ENCODE measurements at places on chromosomes 1 and 21.
A peak's percentile ranks its signal among the peaks of the same experiment; 100 is the strongest.

- DNase-seq: no peak
Measured at GRCh38 chr1:185674201-185674600, 60.0 kb upstream of the HMCN1 start.

DNA sequence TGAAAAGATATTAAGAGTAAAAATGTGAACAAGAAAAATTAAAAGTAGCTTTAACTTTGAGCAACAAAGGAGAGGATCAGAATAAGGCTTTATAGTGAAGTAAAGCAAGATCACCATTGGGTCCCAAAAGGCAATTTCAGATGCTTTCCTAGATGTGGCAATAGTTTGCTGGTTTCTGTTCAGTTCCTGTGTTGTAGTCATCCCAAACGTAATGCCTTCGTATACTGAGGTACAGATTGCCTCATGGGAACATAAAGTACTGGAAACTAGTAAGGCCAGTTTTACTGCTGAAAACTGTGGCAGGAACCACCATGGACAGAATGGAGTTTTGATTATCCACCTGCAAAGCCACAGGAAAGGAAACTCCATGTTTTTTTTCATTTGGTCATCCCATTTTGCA lies 283.5 kb upstream of the SGIP1 start:
- DNase-seq: no peak

GRCh38 chr21:39461419-39461818 lies 9.6 kb downstream of the SH3BGR start:
- no peak for DNase-seq

- no peak for DNase-seq
Measured at GRCh38 chr21:23936224-23936623, 1671.1 kb downstream of the MRPL39 start.

DNA sequence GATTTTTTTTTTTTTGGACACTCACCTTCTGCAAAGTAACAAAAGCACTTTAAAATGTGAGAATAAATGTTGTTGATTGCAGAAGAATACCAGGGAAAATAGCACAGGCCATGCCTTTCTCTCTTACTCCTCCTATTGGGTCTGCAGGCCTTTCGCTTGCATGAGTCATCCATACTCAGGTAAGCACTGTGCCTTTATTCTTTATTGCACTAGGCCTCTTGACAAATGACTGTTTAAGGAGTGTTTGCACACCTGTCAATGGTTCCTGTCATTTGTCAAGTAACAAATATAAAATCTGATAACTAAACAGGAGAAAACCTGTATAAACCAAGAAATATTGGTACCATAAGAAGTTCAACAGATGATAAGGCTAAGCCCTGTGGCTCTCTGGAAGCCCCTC lies 106.5 kb downstream of the RGS7 start:
- no peak for DNase-seq

- no peak for DNase-seq
Measured at GRCh38 chr1:97738270-97738669, 182.6 kb downstream of the DPYD start.

- DNase-seq: peak; percentile 38
Measured at GRCh38 chr1:1068517-1069055, 5.5 kb downstream of the RNF223 start.

GRCh38 chr1:234925440-234926263 lies 203.0 kb downstream of the TOMM20 start:
- no peak for DNase-seq

DNA sequence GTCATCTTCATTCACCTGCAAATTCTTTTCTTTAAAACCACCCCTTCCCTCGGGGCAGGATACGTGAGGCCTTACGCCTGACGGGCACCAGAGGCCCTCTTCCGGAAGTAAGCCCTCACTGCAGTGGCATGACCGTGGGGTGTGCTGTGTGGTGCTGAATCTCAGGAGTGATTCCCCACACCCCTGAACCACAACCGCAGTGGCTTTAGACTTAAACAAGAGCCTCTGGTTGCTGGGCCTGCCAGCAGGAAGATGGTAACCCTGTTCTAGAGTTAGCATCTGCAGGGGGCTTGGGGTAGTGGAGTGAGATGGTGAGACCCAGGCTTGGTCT lies 12.1 kb downstream of the BSND start:
- DNase-seq: no peak

DNA sequence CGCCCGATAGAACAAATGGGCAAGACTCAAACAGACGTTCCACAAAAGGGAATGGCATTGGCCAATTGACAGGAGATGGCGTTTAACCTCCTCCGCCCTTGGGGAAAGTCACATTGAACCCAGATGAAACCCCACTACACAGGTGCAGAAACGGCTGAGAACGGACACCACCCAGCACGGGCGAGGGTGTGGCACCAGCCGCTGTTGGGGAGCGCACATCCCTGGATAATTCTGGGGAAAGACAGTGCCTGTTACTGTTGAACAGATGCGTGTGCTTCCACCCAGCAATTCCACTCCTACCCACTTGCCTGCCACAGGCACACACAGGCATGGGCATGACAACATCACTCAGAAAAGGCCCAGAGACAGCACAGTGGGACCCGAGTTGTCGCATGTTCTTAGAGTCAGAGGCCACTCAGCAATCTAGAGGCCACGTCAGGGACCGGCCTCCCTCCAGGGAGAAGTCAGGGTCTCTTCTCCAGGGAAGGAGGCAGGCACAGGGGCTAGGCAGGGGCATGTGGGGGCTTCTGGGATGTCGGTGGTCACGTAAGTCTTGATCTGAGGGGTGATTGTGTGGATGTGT lies 15.2 kb downstream of the PRXL2B start:
- no peak for DNase-seq

- no peak for DNase-seq
Measured at GRCh38 chr1:78440381-78440793, 50.4 kb upstream of the PTGFR start.

GRCh38 chr1:205834751-205835150 lies 15.2 kb downstream of the PM20D1 start:
- no peak for DNase-seq

DNA sequence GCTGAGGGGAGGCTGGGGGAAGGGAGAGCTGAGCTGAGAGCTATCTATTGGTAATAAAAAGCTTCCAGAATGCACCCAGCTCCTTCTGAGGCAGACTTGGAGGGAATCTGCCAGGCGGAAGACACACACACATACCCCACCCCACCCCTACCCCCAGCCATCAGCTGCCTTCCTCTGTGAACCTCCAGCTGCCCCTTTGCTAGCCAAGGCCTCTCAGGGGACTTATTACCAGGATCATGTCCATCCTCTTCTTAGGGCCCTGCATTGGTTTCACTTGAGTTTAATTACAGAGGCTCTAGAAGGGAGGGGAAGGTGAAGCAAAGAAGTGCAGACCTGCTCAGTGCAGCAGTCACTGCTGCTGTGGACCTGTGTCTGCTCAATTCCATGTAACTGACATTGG lies 156.4 kb downstream of the OMA1 start:
- no peak for DNase-seq

GRCh38 chr1:167178831-167179230 lies 41.9 kb upstream of the POU2F1 start:
- DNase-seq: no peak

GRCh38 chr1:6260433-6260934 lies 414 bp downstream of the GPR153 start:
- no peak for DNase-seq

- DNase-seq: no peak
Measured at GRCh38 chr1:91545506-91546300, 45.1 kb downstream of the CDC7 start.

- DNase-seq: peak; percentile 92
Measured at GRCh38 chr1:1324524-1325287, at the start of the genes CPTP and INTS11. TSS of gene CPTP (plus strand) at chr1:1324802. CDS start at chr1:1326911, 2,109 bp downstream. TSS of gene INTS11 (minus strand) at chr1:1324660. CDS start at chr1:1324608, 52 bp downstream.

- DNase-seq: no peak
Measured at GRCh38 chr1:64886877-64887276, 79.5 kb downstream of the JAK1 start.

DNA sequence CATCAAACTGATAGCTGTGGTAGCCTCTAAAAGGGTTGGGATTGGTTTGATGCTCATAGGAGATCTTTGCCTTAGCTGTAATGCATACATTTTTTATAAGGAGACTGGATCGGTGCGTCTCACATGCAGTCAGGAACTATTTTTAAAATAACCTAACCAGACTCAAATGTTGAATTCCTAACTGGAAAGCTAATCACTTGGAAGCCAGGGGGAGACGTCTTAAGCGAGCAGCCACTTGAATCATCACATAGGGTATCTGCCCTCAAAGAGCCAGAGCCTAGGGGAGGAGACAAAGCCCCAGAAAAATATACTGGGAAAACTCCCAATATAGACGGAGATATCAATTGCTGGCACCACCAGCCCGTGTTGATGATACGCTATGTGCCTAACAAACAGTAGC lies 61.7 kb upstream of the PUM1 start:
- DNase-seq: no peak

DNA sequence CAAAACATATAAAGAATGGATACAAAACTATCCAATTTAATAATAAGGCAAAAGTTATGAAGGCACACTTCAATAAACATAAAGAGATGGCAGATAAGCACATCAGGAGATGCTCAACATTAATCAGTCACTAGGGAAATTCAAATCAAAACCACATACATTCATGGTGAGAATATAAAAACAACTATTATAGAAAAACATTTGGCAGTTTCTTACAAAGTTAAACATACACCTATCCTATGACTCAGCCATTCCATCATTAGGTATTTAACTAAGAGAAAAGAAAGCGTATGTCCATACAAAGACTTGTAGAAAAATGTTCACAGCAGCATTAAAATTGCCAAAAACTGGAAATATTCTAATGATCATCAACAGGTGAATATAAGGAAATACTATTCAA lies 44.3 kb downstream of the KIFAP3 start:
- DNase-seq: no peak

DNA sequence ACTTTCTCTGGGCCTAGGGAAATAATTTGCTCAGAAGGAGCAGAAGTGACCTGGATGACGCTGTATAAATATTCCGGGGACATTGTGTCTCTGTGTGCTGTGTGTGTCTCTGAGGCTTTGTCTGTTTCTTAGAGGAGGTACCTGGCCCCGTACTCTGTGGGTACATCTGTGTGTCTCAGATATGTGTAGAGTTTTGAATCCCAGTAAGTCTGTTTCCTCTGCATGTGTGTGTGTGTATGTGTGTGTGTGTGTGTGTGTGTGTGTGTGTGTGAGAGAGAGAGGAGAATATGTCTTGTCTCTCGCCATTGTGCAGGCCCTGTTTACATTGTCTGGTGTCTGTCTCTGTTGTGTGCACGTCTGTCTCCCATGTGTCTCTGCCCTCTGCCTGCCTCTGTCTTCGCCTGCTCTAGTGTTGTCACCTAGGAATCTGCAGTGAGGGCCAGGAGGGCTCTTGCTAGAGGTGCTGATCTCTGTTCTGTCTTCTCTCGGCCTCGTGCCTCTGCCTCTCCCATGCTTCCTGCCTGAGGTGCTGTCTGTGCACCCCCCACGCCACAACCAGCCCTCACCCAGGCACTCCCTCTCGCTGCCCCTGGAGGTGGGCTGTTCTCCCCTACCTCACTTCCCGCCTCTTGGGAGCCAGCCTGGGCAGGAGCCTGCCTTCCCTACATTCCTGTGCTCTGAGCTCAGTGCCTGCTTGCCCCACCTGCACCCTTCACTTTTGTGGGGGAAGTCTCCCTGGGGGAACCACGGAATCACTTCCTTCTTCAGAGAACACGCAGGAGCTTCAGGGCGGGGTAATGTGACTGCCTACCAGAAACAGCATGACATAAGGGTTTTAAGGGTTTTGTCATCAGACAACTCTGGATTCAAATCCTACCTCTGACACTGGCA lies 5.9 kb downstream of the MAP7D1 start:
- peak; percentile 37 for DNase-seq

- DNase-seq: no peak
Measured at GRCh38 chr1:93999840-94000415, 90.7 kb upstream of the GCLM start.

DNA sequence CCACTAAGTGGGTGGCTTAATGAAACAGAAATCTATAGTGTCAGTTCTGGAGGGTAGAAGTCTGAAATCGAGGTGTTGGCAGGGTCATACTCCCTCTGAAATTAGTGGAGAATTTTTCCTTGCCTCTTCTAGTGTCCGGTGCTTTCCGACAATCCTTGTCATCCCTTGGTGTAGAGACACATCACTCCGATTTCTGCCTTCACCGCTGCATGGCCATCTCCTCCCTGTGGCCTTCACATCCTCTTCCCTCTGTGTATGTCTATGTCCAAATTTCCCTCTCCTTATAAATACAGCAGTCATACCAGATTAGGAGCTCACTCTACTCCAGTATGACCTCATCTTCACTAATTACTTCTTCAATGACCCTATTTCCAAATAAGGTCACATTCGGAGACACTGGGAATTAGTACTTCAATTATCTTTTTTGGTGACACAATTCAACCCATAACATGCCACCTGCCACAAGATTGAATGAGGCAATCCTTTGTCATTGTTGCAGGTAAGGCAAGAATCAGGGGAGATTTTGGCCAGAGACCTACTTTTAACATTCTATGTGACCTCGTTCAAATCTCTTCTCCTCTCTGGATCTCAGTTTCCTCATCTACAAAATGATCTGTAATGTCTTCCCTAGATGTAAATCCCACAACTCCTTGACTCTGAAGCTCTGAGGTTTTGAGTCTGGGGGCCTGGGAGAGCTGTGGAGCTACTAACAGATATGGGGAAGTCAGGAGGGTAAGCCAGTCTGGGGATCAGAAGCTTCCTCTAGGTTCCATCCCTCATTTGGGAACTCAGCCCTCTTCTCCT lies 16.1 kb downstream of the NAV1 start:
- no peak for DNase-seq

GRCh38 chr1:168387781-168388760 lies 107.4 kb downstream of the TBX19 start:
- no peak for DNase-seq

DNA sequence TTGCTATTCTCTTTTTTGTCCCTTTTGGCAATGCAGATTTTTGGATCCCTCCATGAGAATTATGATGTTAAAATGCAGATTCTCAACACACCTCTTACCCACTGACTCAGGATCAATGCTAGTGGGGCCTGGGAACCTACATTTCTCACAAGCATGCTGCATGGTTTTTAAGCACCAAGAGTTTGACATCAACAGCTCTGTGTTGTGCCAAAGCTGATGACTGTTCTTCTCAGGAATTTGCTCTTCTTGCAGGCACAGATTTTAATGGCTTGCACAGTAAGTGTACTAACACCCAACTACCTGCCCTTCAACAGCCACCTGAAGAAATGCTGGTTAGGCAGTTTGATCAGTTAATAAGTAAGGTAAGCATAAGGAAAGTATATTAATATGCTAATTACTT lies 468.7 kb downstream of the PTBP2 start:
- DNase-seq: no peak

All from activated effector memory CD4-positive, alpha-beta T cell treated with Interleukin-2 at 50 U/mL for 16 hours (primary cell).